HT-29 (cell line): ENCODE measurements at places on chromosomes 4 and X. TPM values are rescaled to one million over a fixed set of nuclear protein-coding genes. Genes with fewer than 3 reads are reported as not detected.

FGF2 gene
- not detected in 2 replicates for total RNA-seq

TSPAN7 gene
- not detected in 2 replicates for total RNA-seq

STAG2 gene
- total RNA-seq = 38.7 and 44.7 TPM in 2 replicates

TMEM35A gene
- not detected in 2 replicates for total RNA-seq

- no peak for DNase-seq
These were observed 47.1 kb upstream of the TSPAN7 start for GRCh38 chrX:38514016-38514854.

DNA sequence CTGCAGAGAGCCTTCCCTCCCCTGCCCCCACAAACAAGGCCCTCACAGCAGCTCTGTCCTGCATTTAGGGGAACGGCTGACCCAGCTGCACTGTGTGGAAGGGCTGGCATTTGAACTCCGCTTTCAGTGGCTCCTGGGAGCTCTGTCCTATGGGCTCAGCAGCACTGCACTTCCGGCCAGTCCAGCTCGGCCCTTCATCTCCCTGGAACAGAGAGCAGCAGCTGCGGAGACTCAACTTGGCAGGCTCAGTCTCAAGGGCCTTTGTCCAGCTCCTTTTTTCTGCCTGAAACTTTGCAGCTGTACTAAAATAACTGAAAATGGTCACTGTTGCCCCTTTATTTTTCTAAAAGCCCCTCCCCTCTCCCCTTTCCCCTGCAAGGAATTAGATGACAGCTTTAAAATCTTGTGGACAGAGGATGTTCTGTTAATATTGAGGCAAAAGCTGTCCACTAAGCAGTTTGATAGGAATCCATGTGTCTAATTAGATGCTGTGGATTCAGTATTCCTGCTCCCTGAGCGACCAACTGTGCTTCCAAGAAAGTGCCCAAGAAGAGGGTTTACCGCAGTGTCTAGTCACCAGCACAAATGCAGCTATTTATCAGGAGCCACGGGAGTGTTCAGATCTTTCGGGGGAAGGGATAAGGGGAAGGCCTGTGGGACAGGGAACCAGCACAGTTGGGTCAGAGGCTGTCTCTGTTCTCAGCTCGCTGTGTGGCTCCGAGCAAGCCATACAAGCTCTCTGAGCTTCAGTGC is 133.1 kb downstream of the AFAP1 start:
- no peak for DNase-seq

DNA sequence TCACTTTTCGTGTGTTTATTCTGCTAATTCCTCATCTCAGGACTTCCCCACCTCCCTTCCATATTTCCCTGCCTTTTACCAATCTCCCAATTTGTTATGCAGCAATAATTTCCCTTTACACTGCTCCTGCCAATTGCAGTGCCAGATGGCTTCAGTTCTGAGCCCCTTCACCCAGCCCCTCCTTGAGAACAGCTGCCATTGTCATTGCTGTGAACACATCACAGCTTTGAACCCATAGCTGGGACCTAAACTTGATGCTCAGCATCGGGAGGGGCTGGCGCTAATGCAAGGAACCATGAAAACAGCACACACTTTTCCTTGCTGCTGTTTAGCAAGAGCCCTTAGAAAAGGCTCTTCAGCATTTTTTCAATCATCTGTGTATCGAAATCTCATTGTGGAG is 104.9 kb downstream of the ALPK1 start:
- no peak for DNase-seq

DNA sequence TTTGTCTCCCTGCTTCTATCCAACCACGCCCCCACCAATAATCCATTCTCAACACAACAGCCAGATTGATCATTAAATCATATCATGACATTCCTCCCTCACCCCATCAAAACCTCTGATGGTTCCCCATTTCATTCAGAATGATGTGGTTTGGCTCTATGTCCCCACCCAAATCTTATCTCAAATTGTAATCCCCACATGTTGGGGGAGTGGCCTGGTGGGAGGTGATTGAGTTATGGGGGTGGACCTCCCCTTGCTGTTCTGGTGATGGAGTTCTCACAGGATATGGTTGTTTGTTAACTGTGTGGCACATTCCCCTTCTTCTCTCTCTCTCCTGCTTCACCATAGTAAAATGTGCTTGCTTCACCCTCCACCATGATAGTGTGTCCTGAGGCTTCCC is 23.3 kb downstream of the TRMT2B start:
- no peak for DNase-seq

GRCh38 chr4:54433686-54434085 is 204.6 kb downstream of the PDGFRA start:
- peak; percentile 32 for DNase-seq

DNA sequence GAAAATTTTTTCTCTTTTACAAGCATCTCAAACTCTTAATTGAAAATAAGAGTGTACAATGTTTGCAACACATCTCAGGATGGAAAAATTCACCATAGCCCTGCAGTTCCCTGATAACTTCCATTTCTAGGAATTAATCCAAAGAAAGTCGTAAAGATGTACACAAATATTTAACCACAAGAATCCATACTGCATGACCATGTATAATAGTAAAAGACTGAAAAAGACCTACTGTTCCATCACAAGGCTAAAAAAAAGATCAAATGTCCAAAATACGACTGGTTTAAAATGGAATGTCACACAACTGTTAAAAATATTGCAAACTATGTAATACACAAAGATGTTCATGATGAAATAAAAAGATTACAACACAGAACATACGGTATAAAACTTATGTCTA is 32.1 kb downstream of the HUWE1 start:
- no peak for DNase-seq

MYOZ2 gene
- total RNA-seq = not detected in 2 replicates

DNA sequence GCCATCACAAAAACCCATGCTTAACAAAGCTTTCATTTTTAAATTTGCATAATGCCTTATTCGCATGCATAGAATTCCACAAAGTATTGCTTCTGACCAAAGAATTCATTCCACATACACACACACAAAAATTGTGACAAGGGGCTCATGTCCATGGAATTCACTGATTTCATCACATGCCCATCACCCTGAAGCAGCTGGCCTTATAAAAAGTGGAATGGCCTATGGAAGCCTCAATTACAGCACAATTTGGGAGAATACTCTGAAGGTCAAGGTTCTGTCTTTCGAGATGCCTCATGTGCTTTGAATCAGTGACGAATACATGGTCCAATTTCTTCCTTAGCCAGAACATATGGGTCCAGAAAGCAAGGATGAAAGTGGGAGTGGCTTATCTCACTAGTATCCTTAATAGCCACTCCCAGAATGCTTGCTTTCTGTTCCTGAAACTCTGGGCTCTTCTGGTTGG is 165.7 kb downstream of the KDR start:
- DNase-seq = no peak

C1QTNF7 gene
- not detected in 2 replicates for total RNA-seq

DNA sequence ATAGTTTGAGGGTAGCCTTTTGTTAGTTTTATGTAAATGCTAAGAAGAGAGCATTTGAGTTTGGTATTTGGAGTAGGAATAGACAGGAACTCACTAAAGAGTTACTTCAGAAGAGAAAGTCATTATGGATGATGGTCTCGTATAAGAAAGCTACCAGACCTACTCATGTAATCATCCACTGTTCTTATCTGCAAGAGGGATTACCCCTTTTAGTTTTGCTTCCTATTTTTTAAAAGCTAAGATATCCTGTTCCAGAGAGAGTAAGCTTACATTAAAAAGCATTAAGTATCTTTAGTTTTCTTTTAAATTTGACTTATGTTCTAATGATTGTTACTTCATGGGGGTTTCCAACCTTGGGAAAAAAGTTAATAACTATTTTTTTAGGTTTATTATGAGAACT is 12.5 kb upstream of the ART3 start:
- no peak for DNase-seq

POU4F2 gene
- not detected in 2 replicates for total RNA-seq

NAT8L gene
- 0.08 TPM in 1 of 2 replicates, not detected in the other for total RNA-seq

ZNF141 gene
- total RNA-seq = 0.44 and 0.84 TPM in 2 replicates

PABPC4L gene
- not detected in 2 replicates for total RNA-seq

- no peak for DNase-seq
These were observed 25.3 kb downstream of the CLNK start for GRCh38 chr4:10659251-10659650.

- peak; percentile 65 for DNase-seq
These were observed 65.3 kb downstream of the ELOVL6 start for GRCh38 chr4:110132816-110133719.

AFM gene
- not detected in 2 replicates for total RNA-seq

DNA sequence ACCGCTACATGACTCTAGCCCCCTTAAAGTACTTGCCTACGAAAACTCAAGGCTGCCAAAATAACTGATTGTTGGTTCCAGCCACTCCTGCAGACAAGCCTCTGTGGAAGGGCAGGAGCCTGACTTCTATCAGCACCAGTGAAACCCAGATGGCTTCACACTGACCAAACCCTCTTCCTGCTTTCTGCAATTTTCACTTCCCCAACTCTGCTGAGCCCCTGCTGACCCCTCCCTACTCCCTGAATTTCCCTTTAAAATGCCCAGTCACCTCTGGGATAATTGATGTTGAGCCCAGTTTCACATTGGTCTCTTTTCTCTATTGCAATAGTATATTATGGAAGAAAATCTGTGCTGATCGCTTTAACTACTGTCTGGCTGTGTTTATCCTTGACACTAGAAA is 61.6 kb upstream of the STS start:
- DNase-seq = no peak
